ENCODE measurements at places on chromosomes 3 and 15. TPM values are rescaled to one million over a fixed set of nuclear protein-coding genes. Genes with fewer than 3 reads are reported as not detected.

Gene CCDC191
- 7.1 TPM for total RNA-seq

Gene GLDN
- total RNA-seq, result 1.9 TPM

Gene RAD51
- total RNA-seq, result 2.2 TPM

Gene ZPLD1
- 0.16 TPM for total RNA-seq

Gene SNTN
- total RNA-seq, result not detected

Gene NECTIN3
- total RNA-seq, result 71.3 TPM

Gene SAMMSON
- 0.21 TPM for total RNA-seq

Gene SEMA7A
- 5.3 TPM for total RNA-seq

Gene PLCL2
- 23.0 TPM for total RNA-seq

Gene ZBTB20
- 99.9 TPM for total RNA-seq

Gene TLNRD1
- total RNA-seq, result 3.8 TPM

Gene CD96
- total RNA-seq, result 7.6 TPM

Gene MST1R
- total RNA-seq, result 1.7 TPM

Gene TUSC7
- total RNA-seq, result not detected

Gene SCN11A
- 11.8 TPM for total RNA-seq

Gene AGTR1
- total RNA-seq, result 8.1 TPM

Gene WDR82
- total RNA-seq, result 70.2 TPM

Gene SLC12A8
- total RNA-seq, result 2.9 TPM

Gene TRIM59
- 40.2 TPM for total RNA-seq

Gene SST
- total RNA-seq, result 2.3 TPM

Gene FBXW12
- total RNA-seq, result 0.32 TPM

Gene CLDN1
- total RNA-seq, result 13.2 TPM

Gene KCNAB1
- 4.9 TPM for total RNA-seq

Gene MYZAP
- total RNA-seq, result 19.2 TPM

Gene GOLGA8M
- total RNA-seq, result 2.1 TPM

Gene IFT122
- total RNA-seq, result 45.9 TPM

Gene CACNA1D
- 23.5 TPM for total RNA-seq

Gene NOX5
- total RNA-seq, result 0.16 TPM

Gene NME9
- total RNA-seq, result 0.16 TPM

Gene CDC25A
- total RNA-seq, result 3.7 TPM

Gene SLC24A1
- total RNA-seq, result 9.7 TPM

Gene LRRC31
- not detected for total RNA-seq

Gene MKRN3
- 0.95 TPM for total RNA-seq

Gene TRIM42
- not detected for total RNA-seq

Gene FBXO40
- not detected for total RNA-seq

Gene THAP10
- 5.0 TPM for total RNA-seq
